ENCODE measurements at places on chromosomes 5 and 9.
A peak's percentile ranks its signal among the peaks of the same experiment; 100 is the strongest.

GRCh38 chr9:16679327-16679821 lies 191.1 kb downstream of the BNC2 start:
- DNase-seq: no peak

- DNase-seq: no peak
These were observed 157.1 kb downstream of the ATP10B start for GRCh38 chr5:160694896-160695295.

DNA sequence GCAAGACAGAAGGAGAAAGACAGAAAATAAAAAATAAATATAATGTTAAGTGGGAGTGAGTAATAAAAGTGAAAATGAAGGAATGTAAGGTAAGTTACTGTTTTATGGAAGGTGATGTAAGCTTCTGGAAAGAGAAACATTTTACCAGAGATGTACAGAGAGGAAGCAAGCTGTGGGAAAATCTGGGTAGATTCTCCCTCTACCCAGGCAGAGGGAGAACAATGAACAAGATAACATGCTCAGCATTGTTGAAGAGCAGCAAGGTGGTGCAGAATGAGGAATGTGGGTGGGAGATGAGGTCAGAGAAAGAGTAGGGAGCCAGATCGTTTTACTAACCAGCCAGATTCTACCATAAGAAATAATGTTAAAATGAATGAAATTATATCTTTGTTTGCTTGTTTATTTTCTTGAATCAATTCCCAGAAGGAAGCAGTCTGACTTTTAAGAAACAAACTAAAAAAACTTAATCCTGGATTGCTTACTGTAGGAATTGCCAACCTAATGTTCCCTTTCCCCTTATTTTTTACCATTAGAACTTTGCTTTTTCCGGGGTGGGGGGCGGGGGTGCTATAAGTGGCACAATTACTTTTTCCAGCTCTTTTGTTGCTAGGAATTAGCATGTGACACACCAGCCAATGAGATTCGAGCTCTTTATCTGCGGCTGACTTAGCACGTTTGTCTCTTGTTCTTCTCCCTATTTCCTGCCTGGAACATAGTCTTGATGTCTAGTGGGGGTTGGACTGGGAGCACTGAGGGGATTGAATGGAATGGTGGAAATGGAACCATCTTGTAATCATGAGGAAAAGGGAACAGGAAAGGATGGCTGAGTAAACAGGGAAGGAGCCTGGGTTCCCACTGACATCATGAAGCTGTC lies 356.7 kb downstream of the TMEM167A start:
- DNase-seq: peak; percentile 18

DNA sequence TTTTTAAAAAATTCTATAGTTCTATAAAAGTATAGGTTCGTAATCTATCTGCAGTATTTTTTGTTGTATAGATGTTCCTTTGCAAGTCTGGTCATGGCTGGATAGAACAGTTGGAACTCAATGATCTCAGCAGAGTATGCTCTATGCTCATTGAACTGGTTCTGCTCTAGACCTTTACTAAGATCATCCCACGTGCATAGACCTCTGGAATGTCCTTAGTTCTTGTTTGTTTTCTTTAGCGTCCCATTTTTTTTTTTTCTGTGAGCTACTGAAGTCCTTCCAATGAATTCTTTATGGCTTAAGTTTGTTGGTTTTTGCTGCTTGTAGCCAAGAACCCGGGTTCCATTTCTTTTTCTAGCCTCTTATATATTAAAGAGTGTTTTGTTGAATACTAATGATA lies 3.5 kb downstream of the TMEM38B start:
- DNase-seq: peak; percentile 16

DNA sequence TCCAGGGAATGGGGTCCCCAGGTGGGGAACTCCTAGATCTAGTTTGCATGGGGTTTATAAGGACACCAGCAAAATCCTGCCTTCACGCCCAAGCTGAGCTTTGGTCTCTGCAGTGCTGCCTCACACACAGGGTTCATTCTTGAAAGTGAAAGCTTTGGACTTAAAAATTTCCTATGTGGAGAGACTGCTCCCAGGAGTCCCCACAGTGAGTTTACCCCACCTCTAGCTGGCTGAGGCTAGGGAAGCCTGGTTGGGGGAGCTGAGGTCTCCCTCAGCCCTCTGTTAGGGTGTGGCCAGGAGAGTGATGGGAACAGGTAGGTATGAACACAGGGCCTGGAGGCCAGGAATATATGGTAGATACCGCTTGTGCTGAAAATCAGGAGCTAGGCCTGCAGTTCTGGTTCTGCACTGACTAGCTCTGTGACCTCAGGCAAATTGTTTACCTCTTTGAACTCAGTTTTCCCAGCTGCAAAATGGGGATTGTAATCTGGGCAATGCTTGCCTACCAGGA lies 41.5 kb upstream of the LARP1 start:
- no peak for DNase-seq

DNA sequence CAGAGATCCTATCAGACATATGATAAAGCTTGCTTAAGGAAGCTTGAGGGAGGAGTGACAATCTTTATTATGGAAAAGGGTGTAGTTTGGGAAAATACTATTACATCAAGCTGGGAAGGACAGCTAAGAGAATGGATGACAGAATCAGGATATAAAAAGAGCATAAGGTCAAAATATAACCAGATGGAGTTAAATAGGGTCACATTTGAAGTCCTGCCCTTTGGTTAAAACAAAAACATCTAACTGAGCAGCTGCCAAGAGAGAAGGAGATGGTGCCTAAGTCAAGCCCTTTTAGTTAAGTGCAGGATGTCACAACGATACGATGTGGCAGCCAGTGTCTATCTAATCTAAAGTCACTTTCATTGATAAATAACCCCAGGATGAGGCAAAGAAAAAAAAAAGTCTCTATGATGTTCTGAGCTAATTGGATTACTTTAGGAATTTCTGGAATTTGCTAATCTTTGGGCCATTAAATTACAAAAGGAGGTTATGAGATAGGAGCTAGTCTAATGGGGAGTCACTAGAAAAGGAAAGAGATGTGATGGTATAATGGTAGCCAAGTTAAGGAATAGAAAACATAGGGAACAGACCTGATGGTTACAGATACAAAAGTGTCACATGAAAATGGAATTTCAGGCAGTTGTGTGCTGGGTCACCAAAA lies 365.2 kb downstream of the PDE4D start:
- no peak for DNase-seq

GRCh38 chr9:19032406-19032805 lies 603 bp downstream of the SAXO1 start:
- no peak for DNase-seq

GRCh38 chr9:108168236-108168850 lies 678.8 kb upstream of the KLF4 start:
- DNase-seq: peak; percentile 21

All from fibroblast of pulmonary artery (primary cell).